ENCODE measurements at places on chromosomes 2 and 18.

GRCh38 chr2:118632921-118633320 is 214.5 kb downstream of the EN1 start:
- DNase-seq: no peak

- DNase-seq: no peak
These were observed 59.0 kb upstream of the ODC1 start for GRCh38 chr2:10507106-10507505.

DNA sequence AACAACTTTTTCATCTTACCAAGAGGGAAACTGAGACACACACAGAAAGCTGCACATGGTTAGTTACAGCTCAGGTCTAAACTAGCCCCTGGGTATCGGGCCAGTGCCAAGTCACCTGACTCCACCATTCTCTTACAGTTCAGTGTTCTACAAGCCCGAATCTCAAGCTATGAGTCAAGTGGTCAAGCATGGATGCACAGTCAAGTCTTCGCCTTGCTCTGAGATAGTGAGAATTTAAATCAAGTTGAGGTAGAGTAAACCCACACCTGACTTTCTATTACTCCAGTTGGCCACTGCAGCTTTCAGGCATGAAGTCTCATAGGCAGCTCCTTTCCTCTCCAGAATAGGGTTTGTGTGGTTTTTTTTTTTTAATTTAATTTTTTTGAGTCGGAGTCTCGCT is 34.5 kb upstream of the ARL5A start:
- DNase-seq: no peak

- DNase-seq: no peak
These were observed 86.8 kb upstream of the UXS1 start for GRCh38 chr2:106280722-106281446.

GRCh38 chr18:48662011-48662661 is 123.3 kb downstream of the CTIF start:
- DNase-seq: peak; percentile 63

- no peak for DNase-seq
These were observed 131.3 kb downstream of the PXDN start for GRCh38 chr2:1613078-1613445.

- no peak for DNase-seq
These were observed 611.7 kb downstream of the TSN start for GRCh38 chr2:122366969-122367645.

DNA sequence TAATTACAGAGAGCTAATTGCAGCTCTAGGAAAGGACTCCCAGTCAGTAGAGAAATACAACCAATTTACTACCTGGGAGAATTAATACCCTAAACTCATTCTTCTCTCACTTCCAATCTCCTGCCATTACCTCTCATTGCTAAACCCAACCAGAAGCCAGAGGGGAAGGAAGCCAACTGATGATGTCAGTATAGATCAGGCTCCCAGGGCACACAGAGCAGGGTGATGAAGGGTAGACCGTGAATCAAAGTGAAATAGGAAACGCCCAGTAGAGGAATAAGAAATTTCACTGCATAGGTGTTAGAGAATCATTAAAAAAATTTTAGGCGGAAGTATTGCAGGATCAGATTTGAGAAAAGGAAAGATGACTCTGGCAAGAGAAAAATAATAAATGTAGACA is 456.8 kb upstream of the NXPH2 start:
- DNase-seq: no peak

DNA sequence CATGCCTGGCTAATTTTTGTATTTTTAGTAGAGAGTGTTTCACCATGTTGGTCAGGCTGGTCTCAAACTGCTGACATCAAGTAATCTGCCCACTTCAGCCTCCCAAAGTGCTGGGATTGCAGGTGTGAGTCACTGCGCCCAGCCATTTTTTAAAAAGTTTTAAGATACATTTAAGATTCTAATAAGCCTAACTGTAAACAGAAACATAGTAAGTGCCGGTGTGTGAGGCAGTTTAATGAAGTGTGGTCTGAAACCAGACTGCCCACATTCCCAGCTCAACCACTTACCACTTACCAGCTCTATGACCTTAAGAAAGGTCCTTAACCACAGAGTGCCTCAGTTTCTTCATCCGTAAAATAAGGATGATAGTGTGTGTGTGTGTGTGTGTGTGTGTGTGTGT is 42.4 kb downstream of the TMEM237 start:
- DNase-seq: no peak

- no peak for DNase-seq
These were observed 154.5 kb downstream of the RPIA start for GRCh38 chr2:88845772-88846661.

GRCh38 chr18:8298186-8298585 is 311.1 kb upstream of the RAB12 start:
- DNase-seq: no peak

DNA sequence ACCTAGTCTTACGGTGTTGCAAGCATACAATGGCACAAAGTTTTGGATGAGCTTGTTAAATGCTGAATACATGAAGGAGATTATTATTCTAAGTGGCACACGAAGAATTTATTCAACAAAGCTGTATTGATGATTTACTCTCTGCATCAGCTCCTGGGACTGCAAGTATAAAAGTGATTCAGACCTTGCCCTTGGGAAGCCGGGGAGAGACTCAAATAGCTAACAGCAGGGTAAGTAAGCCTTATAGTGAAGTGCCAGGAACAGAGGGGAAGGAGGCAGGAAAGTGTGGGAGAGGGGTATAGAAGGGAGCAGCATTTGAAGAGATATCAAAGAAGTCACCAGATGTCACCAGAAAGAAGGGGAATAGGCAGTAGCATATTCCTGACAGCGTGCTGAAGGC is 115.4 kb downstream of the MCFD2 start:
- DNase-seq: no peak

DNA sequence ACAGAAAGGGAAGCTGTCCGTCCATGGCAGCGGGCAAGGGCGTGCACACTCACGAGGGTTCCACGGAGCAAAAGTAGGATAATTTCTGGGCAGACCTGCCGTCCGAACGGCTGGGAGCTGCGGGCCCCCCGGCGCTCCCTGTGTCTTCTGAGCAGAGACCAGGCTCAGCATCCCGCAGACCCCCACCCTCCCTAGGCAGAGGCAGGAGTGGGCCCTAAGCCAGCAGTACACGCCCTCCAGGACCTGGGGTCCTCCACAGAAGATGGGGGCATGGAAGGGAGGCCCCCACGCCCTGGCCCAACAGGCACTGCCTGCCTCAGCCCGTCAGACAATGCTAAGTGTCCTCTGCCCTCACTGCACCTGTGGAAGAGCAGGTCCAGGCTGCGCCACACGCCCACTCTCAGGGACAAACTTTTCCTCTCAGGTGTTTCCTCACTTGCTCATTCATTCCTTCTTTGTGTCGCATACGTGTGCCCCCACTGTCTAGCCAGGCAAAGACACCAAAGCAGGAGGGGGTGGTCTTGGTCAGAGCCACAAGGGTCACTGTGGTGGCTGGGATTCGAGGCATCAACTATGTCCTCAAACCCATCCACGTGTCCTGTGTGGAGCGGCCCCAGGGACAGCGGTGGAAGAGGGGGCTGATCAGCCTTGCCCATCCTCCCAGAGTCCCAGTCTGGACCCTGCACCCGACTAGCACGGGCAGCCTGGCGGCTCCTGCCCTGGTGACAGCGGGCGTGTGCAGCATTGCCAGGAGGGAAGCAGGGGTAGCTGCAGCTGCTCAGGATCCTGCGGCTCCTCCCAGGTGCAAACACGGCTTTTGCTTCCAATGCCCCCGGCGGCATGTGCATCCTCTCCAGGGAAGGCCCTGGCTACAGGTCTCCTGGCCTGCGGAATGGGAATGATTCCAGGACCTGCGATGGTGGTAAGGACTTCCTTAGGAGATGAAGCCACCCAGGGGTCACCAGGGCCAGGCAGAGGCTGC is 2.4 kb upstream of the GPC1 start:
- DNase-seq: no peak

- no peak for DNase-seq
These were observed 1.7 kb downstream of the APOB start for GRCh38 chr2:21041943-21042707.

GRCh38 chr18:47062471-47062870 is 27.1 kb upstream of the ELOA2 start:
- no peak for DNase-seq

- DNase-seq: peak; percentile 52
These were observed 97.9 kb upstream of the GPR45 start for GRCh38 chr2:105143467-105144151.

- DNase-seq: no peak
These were observed 61.6 kb downstream of the AAK1 start for GRCh38 chr2:69581774-69582581.

DNA sequence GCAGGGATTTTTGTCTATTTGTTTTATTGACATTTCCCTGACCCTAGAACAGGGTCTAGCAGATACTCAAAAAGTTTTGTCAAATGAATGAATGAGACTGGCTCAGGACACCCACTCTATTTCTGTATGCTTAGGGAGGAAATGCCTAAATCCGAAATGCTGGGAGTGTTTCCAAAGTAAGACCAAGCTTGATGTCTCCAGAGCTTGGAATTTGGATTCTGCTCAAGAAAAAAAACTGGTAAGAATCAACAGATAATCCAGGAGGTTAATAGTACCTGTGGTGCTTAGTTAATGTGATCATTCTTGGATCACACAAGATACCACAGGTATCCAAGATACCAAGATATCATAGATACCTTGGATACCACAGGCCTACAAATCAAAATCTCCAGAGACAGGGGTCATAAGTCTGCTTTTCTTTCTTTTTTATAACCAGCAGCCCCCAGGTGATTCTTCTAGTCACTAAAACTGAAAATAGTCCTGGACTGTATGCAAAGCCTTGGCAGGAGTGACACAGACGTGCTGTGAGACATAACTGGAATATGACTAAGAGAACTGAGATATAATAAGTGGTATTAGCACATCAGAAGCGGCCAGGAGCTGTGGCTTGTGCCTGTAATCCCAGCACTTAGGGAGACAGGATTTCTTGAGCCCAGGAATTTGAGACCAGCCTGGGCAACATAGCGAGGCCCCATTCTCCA is 39.9 kb upstream of the SP3 start:
- peak; percentile 42 for DNase-seq

DNA sequence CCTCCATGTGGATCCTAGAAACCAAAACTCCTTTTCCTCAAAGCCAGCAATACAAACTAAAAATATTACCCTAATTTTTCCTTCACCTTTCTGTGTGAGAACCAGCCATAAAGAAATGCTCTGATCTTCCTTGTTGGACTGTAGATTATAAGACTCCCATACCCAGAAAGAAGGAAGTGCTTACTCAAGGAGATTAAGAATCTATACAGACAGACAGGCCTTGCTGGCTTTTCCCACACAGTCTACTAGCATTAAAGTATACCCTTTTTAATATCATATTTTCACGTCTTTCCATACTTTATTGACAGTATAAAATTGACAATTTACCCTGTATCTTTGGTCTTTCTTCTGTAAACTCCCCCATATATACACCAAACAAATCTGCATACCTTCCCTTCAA is 139.0 kb downstream of the GULP1 start:
- DNase-seq: no peak

DNA sequence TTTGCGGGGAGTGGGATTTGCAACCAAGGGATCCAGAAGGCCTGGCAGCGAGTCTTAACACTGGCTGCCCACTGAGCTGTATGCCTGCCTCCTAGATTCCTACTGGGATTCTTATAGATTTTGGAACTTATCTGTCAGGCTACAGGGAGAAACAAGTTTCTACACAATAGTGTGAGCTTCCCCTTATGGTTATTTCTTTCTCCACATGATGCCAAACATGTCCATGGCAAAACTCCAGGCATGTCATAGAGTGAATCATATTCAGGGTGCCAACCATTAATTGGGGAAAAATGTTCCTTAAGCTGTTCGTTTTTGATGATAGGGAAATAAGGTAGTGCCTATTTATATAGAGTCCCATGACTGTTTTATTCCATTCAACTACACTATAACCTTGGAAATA is 1185.2 kb upstream of the CELF4 start:
- DNase-seq: no peak

DNA sequence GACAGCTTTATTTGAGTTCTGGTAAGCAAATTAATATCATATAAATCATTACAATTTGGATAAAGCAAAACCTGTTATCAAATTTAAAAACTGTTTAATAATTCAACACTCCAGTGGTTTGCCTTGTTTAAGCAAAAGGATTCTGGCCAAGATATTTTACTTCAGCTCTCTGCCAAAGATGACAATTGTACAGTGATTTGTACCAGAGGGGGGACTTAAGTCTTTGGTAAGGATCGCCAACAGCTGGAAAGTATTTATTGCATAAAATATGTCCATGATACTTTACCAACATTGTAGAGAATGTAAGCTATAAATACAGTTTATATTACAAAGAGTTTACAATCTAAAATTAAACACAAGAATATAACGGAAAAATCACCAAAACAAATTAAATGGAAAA is 13.8 kb downstream of the PREPL start:
- no peak for DNase-seq

GRCh38 chr2:127542231-127542630 is 6.7 kb downstream of the MYO7B start:
- no peak for DNase-seq

DNA sequence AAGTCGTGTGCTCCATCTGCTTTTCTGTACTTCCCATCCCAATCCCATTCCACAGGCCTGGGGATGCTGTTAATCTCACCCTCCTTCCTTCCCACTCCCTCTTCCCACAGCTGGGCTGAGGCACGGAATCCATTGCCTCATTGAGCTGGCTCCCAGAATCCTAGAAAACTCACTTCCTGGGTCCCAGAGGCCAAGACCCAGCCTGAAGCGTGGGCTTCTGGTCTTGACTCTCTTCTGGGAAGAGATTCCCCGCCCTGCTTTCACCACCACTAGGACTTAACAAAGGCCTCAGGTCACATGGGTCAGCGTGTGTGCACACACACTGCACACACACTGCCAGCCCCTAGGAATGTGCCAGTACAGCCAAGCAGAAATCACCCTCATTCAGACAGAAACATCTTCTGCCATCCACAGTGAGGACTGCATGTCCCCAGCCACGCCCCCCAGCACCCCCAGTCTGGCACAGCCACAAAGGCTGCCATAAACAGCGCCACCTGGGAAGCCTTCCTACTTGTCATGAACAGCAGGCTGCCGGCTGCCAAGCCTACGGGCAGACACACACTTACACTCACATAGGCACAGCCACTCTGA is 165.8 kb downstream of the TNS1 start:
- DNase-seq: no peak

DNA sequence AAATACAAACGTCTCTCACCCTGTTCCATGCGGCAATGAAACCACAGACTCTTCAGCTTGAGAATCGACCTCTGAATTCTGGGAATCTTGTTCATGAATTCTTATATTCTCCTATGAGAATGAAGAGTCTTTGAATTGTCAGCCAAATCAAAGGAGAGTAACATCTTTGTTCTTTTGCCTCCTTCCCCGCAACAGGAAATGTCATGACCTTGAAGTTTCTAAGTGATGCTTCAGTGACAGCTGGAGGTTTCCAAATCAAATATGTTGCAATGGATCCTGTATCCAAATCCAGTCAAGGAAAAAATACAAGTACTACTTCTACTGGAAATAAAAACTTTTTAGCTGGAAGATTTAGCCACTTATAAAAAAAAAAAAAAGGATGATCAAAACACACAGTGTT is 21.8 kb downstream of the TNFAIP6 start:
- DNase-seq: no peak
